ENCODE measurements at places on chromosomes 16 and 17. TPM values are rescaled to one million over a fixed set of nuclear protein-coding genes. Genes with fewer than 3 reads are reported as not detected.

KRT39 gene
- not detected for total RNA-seq

ELMO3 gene
- total RNA-seq, result 16.2 TPM

PLA2G10 gene
- 0.94 TPM for total RNA-seq

PTRH2 gene
- total RNA-seq, result 32.7 TPM

- H3K36me3 ChIP-seq, result peaks cover 5% of the 10 kb centered on the region
- no peaks in the 10 kb centered on the region for H3K27me3 ChIP-seq
- peaks cover 14% of the 10 kb centered on the region for H3K4me1 ChIP-seq
- H3K27ac ChIP-seq, result no peak overlapping the region
- H3K4me3 ChIP-seq, result no peak overlapping the region
- no peak for DNase-seq
Measured at GRCh38 chr17:68452724-68453290, 4.5 kb downstream of the WIPI1 start.

DNA sequence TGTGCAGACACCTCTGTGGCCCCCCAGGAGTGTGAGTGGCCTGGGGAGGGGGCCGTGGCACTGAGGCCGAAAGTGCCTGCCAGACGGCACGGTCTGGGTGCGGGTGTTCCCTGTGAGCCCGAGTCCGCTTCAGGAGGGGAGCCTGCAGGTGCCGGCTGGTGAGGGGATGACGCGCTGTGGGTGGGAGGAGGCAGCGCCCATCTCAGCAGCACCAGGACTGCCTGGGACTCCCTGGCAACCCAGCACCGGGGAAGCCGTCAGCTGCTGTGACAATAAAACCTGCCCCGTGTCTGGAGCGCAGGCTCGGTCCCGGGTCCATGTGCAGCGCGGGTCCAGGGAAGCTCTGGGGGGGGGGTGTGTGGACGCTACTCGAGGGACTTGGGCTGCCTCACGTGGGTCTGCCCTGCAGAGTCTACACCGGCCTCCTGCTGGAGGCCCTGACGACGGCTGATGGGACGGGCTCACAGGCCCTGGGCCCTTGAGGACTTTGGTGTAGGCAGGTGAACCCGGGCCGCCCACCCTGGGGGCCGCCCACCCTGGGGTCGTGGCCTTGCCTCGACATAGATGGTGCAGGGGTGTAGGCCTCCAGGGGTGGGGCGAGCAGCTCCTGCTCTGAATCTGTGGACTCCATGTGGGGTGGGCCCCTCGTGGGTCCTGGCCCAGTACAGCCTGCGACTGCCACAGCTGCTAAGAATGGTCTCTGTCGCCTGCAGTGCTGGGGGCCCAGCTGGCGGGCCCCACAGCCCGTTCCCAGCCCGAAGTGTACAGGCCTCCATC is 5.9 kb upstream of the RAB40C start:
- H3K27me3 ChIP-seq, result peaks cover 30% of the 10 kb centered on the region
- H3K4me3 ChIP-seq, result peak overlapping the region; percentile 44
- H3K4me1 ChIP-seq, result peaks cover 5% of the 10 kb centered on the region
- no peaks in the 10 kb centered on the region for H3K36me3 ChIP-seq
- no peak overlapping the region for H3K27ac ChIP-seq
- DNase-seq, result peak; percentile 42

- H3K27ac ChIP-seq, result no peak overlapping the region
- H3K27me3 ChIP-seq, result no peaks in the 10 kb centered on the region
- H3K4me1 ChIP-seq, result peaks cover 9% of the 10 kb centered on the region
Measured at GRCh38 chr17:66372182-66372581, 69.8 kb downstream of the PRKCA start.

DNA sequence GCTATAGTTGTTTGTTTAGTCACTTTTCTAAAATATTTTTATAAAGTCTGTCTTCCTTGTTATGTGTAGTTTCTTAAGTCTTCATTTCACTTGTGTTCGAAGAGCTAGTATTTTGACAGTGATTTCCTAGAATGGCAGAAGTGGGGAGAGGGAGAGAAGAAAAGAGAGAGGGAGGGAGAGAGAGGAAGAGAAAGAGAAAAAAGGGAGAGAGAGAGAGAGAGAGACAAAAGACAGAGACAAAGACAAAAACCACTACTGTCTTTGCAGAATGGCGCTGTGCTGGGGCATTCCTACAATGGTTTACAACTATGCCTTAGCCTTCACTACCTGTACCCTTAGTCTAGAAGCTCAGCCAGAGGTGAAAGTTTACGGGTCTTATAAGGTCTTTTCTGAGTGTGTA is 90.5 kb downstream of the CA4 start:
- H3K4me3 ChIP-seq, result no peak overlapping the region
- H3K27me3 ChIP-seq, result no peaks in the 10 kb centered on the region
- H3K36me3 ChIP-seq, result no peaks in the 10 kb centered on the region
- 0 out of 2 replicates have a peak overlapping the region, but pooled peaks have one; percentile 7 for H3K27ac ChIP-seq

- no peaks in the 10 kb centered on the region for H3K27me3 ChIP-seq
- no peaks in the 10 kb centered on the region for H3K36me3 ChIP-seq
- H3K4me1 ChIP-seq, result peaks cover 15% of the 10 kb centered on the region
- no peak overlapping the region for H3K27ac ChIP-seq
- no peak overlapping the region for H3K4me3 ChIP-seq
Measured at GRCh38 chr17:67434061-67434525, 57.0 kb downstream of the PITPNC1 start.

DNA sequence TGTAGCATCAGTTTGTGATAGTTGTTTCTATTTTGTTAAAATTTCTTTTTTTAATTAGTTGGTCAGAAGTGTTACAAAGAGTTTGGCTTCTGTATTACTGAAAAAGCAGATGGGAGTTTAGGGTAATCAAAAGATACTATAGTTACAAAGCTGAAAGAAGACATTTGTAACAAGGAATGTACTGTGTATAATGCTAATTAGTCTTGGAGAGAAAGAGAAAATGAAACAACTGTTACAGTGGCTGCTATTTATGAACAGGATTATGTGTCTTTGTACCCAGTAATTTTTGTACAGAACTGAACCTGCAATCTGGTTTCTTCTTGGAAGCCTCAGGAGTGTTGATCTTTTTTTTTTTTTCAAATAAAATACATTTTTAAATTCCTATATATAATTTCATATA is 14.3 kb downstream of the GDPD1 start:
- no peak overlapping the region for H3K27ac ChIP-seq
- no peak overlapping the region for H3K4me3 ChIP-seq
- no peaks in the 10 kb centered on the region for H3K36me3 ChIP-seq
- DNase-seq, result no peak

DNA sequence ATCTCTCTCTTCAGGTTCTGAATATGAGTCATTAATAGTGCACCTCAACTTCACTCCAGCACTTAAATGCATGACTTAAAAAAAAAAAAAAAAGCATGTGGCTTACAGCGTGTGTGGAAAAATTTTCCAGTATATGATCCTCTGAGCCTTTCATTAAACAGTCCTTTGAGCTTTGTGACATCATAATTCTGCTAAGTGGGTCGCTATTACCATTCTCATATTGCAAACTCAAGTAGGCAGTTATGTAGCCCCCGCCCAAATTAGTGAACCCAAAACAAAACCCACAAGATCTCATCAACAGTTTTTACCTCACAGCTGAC is 672 bp downstream of the CMTR2 start:
- peaks cover 13% of the 10 kb centered on the region for H3K4me1 ChIP-seq
- H3K4me3 ChIP-seq, result peak overlapping the region; percentile 94
- H3K36me3 ChIP-seq, result no peaks in the 10 kb centered on the region
- H3K27me3 ChIP-seq, result no peaks in the 10 kb centered on the region
- peak overlapping the region; percentile 99 for H3K27ac ChIP-seq
- DNase-seq, result no peak
